Kidney tubule cell (primary cell): ENCODE measurements at places on chromosomes 5 and 9.
A peak's percentile ranks its signal among the peaks of the same experiment; 100 is the strongest.

DNA sequence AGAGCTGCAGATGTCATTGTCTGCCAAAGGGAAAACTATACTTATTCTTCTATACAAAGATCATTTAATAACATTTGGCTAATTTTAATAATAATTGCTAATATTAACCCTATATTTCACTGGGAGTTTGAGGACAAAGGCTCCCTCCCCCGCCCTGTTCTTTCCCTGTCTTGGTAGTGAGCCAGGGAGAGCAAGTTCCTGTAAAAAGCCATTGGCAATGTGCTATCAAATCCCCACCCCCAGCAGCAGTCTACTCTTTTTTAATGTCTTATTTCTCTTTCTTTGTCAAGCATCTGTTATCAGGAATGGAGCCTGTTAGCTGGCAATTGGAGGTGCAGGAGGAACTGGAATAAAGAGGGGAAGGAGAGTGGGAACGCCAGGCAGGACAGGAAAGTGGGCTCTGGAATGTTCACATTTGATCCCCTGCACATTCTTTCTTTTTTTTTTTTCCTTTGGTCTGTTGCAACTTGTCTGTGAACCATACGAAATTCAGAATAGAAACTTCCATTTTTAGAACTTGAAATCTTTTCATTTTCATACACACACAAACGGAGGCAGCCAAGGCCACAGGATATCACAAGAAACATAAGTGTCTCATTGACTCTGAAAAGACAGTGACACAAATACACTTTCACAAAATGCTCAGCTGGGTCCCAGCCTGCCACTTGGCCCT, 664.8 kb upstream of the ZNF608 start:
- DNase-seq = no peak

GRCh38 chr9:135907006-135907430, 328 bp downstream of the CAMSAP1 start:
- no peak for DNase-seq

- DNase-seq = no peak
Observed at GRCh38 chr5:112902561-112902960, 19.5 kb downstream of the REEP5 start.

- no peak for DNase-seq
Observed at GRCh38 chr5:87803352-87803751, 390.6 kb upstream of the CCNH start.

DNA sequence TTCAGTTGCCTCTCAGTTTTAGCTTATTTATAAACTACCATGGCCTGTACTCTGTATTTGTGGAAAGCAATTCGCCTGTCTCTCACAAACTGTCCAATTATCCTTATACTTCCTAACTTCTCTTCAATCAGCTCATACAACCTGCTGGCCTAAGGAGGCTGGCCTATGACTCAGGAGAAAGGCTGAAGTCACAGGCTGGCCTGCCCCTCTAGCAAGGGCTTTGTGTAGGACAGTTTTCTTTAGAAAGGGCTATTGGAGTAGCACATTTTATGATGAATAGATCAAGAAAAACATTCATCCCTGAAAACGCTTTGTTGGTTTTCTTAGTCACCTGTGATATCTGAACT, 988.7 kb upstream of the ARRDC3 start:
- DNase-seq = peak; percentile 91

GRCh38 chr5:143495821-143496275, 92.4 kb upstream of the NR3C1 start:
- peak; percentile 21 for DNase-seq

- DNase-seq = no peak
Observed at GRCh38 chr9:16460696-16461095, 409.8 kb downstream of the BNC2 start.
